ENCODE measurements at places on chromosomes 5 and 9. TPM values are rescaled to one million over a fixed set of nuclear protein-coding genes. Genes with fewer than 3 reads are reported as not detected.
A peak's percentile ranks its signal among the peaks of the same experiment; 100 is the strongest.

GRCh38 chr9:100440071-100440470 is 13.1 kb downstream of the MSANTD3 start:
- peak; percentile 22 for DNase-seq

DNA sequence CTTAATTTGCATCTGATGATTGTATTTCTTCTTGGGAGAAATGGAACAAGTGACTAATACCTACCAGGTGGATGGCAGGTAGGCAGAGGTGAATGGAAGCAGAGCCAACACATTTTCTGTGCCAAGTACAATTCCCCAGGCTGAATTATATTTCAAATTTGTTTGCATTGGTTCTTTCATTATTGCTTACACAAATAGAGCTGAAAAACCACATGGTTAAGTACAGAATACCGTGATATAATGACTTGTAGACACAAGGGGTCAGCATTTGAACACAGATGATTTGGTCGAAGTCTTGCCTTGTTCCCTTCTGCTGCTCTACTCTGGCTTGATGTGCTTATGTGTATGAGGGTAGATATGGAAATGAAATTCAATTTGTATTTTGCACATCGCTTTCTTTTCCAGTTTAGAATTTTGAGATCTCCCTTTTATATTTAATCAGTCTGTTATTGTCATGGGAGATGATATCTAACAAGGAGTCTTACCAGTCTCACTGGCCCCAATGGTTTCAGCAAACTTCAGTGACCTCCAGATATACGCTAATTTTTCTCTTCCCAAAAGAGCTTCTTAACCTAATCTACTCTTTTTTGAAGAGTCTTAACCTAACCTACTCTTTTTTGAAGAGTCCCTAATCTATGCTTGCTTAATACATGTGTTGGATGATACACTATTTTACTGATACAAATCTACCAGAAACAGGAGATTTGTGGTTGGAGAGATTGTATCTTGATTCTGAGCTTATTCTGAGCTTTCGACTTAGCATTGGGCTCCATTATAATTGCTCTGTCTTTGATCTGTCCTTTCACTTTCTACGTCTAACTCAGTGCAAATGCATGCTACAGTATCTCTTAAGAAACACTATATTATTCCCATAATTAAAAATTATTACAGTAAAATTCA is 88.1 kb downstream of the PCSK1 start:
- peak; percentile 28 for DNase-seq

DNA sequence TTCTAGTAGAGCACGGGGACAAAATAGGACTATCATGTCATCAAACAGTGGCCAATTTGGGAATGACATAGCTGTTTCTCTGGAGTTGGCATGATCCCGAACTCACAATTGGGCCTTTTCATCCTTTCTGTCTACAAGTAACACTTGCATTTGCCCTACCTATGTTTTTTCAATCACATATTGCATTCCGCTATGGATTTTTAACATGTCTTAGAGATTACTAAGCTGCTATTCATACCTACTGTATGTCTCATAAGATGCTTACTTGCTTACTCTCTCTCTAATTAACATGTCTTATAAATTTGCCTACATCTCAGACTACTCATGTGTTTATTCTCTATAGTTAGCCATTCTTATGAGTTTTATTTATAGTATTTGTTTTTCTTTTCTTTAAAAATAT is 341.2 kb upstream of the CTNND2 start:
- no peak for DNase-seq

DNA sequence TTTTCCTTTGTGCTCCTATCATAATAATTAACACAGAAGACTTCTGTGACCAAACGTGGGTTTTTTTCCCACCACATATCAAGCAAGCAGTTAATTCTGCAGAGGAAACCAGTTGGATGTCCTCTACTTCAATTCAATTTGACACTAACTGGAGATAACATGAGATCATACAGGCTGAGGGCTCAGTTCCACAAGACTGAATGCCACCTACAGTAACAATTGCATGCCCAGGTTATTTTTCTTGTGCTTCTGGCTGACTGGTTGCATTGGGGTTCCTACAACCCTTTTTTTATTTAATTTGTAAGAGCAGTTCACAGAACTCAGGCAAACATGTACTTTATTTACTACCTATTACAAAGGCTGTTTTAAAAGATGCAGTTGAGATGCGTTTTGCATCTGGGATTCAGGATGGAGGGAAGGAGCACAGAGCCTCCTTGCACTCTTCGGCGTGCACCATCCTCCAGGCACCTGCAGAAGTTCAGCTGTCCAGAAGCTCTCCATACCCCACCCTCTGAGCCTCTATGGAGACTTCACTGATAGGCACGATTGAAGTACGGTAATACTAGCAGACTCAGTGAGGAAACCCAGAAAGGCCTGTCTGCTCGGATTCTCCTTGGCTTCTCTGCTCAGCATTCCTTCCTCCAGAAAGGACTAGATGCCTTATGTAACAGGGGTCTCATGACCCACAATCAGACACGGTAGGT is 425.2 kb upstream of the CDH9 start:
- no peak for DNase-seq

GRCh38 chr9:87620731-87621322 is 105.1 kb upstream of the CTSL start:
- DNase-seq, result no peak

DNA sequence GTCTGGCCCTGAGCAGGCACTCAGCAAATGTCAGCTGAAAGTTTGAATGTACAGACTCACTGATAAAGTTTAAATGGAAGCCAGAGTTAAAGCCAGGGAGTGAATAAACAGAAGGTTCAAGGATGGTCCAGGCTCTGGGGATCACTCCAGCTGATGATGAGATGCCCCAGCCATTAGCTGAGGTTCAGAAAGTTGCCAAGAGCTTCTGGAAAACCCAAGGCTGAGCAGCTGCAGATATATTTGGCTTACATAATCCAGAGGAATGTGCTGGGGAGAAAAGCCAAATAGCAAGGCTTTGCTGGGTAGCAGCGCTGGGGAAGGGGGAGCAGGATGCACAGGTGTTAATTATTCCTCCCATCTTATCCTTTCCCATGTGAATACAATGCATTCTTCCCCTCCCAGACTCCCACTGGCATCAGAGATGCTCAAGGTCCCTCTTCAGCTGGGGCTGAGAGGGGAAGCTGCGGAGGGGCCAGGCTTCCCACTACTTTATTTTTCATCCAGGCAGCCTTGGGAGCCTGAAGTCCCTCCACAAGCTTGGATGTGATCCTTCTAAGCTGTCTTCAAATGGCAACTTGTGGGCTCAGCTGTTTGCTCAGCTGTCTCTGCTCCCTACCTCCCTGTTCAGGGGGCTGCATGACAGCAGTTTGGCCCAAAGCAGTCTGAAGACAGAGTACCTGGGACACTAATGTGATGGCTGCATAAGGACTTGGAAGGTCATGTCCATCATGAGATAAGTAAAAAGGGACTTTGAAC is 341.2 kb downstream of the TRIM32 start:
- no peak for DNase-seq

- DNase-seq, result no peak
These were observed 50.2 kb downstream of the PRLR start for GRCh38 chr5:35180046-35180445.

Gene CDH6
- 76.6 TPM for total RNA-seq

- no peak for DNase-seq
These were observed 157.1 kb downstream of the PBX3 start for GRCh38 chr9:125904155-125904851.

- no peak for DNase-seq
These were observed 867 bp downstream of the SYK start for GRCh38 chr9:90802386-90802985.

Gene NUP188
- 22.3 TPM for total RNA-seq

- DNase-seq, result no peak
These were observed 108.6 kb downstream of the TRIO start for GRCh38 chr5:14251733-14252132.

- no peak for DNase-seq
These were observed 2.8 kb upstream of the NEURL1B start for GRCh38 chr5:172638209-172638768.

Gene CHMP5
- total RNA-seq, result 87.3 TPM

GRCh38 chr9:136392538-136393449 is 7.2 kb downstream of the SNAPC4 start:
- DNase-seq, result no peak

Gene IL33
- total RNA-seq, result not detected

DNA sequence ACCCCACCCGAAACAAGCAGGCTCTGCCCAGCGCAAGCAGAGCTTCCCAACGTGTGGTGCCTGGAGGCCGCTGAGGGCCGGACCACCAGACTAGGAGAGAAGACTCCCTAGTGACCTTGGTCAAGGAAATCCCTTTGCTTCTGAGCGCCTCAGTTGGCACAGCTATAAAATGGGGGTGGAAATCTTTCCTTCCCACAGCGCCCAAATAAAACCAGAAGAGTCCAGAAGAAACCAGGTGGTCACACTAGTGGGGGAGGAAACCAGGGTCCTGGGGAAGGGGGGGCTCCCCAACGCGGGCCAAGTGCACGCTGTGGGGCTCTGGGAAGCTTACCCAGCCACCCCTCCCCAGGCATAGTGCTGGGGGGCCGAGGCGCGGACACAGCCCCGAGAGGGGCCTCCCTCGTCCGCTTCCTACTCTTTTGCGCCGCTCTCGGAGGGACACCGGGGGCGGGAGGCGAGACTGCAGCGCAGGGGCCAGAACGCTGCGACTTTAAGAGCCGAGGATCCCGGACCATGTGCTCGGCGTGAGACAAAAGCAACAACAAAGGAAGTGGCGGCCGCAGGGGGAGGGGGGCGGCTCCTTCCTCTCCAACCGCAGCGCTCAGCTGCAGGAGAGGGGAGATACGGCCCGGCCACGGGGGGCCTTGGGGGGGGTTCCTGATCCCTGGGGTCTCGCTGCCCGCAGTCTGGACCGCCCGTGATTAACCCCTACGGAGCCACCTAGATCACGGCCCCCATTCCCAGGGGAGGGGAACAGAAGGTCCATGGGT is 885 bp downstream of the RNF44 start:
- peak; percentile 78 for DNase-seq

- DNase-seq, result no peak
These were observed 27.4 kb downstream of the UHRF2 start for GRCh38 chr9:6440405-6440804.

DNA sequence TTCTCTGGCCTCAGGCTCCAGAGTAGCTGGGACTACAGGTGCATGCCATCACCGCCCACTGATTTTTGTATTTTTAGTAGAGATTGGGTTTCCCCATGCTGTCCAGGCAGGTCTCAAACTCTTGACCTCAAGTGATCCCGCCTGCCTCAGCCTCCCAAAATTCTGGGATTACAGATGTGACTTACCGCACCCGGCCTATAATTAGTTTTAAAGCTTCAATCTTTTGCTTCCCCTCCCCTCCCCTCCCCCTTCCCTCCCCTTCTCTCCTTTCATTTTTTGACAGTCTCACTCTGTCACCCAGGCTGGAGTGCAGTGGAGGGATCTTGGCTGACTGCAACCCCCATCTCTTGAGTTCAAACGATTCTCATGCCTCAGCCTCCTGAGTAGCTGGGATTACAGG is 433.3 kb upstream of the EDIL3 start:
- DNase-seq, result no peak

Gene FOXD4
- total RNA-seq, result not detected

GRCh38 chr5:9115093-9115492 is 430.8 kb downstream of the SEMA5A start:
- no peak for DNase-seq

Gene SPINK13
- 0.14 TPM for total RNA-seq

GRCh38 chr5:94632024-94632423 is 13.6 kb downstream of the SLF1 start:
- DNase-seq, result no peak

- DNase-seq, result no peak
These were observed 239.6 kb downstream of the FANCC start for GRCh38 chr9:95077766-95078370.

Gene GFI1B
- total RNA-seq, result not detected

DNA sequence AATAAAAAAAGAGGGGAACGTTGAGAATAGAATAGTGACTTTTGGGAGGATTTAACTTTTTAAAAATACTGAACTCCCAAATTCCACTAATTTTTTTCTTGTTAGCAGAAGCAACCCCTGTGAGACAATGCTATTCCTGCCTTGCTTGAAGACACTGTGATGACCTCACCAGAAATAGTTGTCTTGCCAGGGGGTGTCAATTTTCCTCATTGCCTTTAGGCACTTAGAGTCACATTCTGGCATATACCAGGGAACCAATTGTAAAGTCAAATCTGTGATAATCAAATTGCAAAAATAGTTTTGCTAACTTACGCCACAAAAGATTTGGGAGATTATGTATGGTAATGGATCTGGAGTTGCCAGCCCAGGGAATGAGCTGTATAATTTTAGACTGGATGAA is 42.8 kb upstream of the RPS23 start:
- no peak for DNase-seq

GRCh38 chr9:81690251-81690851 is 1.0 kb upstream of the TLE1 start:
- DNase-seq, result peak; percentile 45

DNA sequence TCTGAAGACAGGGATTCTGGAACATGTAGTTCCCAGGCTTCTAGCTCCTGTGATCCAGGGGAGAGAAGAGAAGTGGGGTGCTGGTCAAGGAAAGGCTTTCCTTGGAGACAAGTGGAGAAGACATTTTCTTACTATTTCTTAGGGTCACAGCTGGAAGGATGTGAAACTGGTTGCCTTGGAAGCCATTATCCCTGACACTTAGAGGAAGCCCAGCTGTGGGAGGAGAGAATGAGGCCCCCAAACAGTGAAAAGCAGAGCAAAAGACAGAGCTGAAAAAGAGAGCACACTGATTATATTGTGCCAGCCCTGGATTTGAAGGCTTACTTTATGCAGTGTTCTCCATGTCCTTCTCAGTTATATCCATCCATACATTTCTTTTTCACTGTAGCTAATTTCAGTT is 17.5 kb upstream of the SHB start:
- no peak for DNase-seq

DNA sequence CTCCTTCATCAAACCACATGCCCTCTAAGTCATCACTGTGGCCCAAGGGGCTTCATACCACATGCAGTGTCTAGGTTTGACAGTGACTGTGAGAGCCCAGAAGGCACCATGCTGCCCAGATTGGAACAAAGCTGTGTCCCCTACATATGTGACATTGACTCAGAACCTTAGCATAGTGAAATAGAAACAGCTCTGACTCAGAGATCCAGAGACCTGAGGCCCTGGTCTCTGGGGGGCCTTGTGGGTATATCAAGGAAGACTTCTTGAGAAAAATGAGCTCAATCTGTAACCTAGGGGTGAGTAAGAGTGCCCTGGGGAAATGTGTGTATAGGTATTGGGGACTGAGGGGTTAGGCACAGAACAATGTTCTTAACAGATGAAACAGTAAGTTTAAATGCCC is 7.1 kb upstream of the ENTREP1 start:
- DNase-seq, result no peak

DNA sequence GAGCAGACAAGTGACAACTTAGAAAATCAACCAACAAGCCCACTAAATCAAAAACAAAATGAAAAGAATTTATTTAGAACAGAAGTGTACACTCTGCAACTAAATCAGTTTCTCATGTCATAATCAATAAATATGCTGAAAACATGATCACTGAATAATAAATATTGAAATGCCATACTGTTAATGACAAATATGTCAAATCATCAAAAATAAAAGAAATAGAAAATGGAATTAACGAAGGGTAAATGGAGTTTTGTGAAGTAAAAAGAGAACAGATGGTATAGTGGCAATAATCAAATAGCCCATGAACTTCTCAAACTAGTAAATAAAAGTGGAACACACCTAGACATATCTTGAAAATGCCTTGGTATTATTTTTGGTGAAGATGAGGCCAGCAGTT is 744.9 kb downstream of the TAF11L14 start:
- no peak for DNase-seq

Gene AQP7
- not detected for total RNA-seq

- no peak for DNase-seq
These were observed 689 bp downstream of the AK3 start for GRCh38 chr9:4740388-4740637.
